ENCODE measurements at places on chromosomes 6 and 20. TPM values are rescaled to one million over a fixed set of nuclear protein-coding genes. Genes with fewer than 3 reads are reported as not detected.

EHMT2 gene
- polyA plus RNA-seq = 113 TPM

SUMO4 gene
- 2.1 TPM for polyA plus RNA-seq

DEFB132 gene
- polyA plus RNA-seq = not detected

SCAND1 gene
- 245 TPM for polyA plus RNA-seq

PPP1R16B gene
- 1.5 TPM for polyA plus RNA-seq

EFCAB8 gene
- not detected for polyA plus RNA-seq

JPH2 gene
- polyA plus RNA-seq = 0.43 TPM

BLTP3A gene
- polyA plus RNA-seq = 2.9 TPM

LRP11 gene
- 9.3 TPM for polyA plus RNA-seq

PGC gene
- polyA plus RNA-seq = not detected

MAP1LC3A gene
- 15.3 TPM for polyA plus RNA-seq

PKHD1 gene
- 0.02 TPM for polyA plus RNA-seq

PHF3 gene
- 28.6 TPM for polyA plus RNA-seq

IPCEF1 gene
- polyA plus RNA-seq = 0.15 TPM

SASH1 gene
- polyA plus RNA-seq = 8.2 TPM

NDRG3 gene
- 20.3 TPM for polyA plus RNA-seq

RPP21 gene
- 161 TPM for polyA plus RNA-seq

HLA-DOA gene
- 4.8 TPM for polyA plus RNA-seq

ZC2HC1B gene
- polyA plus RNA-seq = not detected

BRD2 gene
- polyA plus RNA-seq = 81.9 TPM

OPN5 gene
- not detected for polyA plus RNA-seq

OR12D3 gene
- polyA plus RNA-seq = not detected

ABHD16B gene
- polyA plus RNA-seq = not detected

ANKRD6 gene
- polyA plus RNA-seq = 2.1 TPM

CLPSL2 gene
- polyA plus RNA-seq = 3.6 TPM

TMEM63B gene
- polyA plus RNA-seq = 8.0 TPM

C20orf202 gene
- polyA plus RNA-seq = 0.17 TPM

ADTRP gene
- polyA plus RNA-seq = not detected

GGTLC1 gene
- polyA plus RNA-seq = not detected

SPATA25 gene
- polyA plus RNA-seq = 0.50 TPM

FAXC gene
- 15.2 TPM for polyA plus RNA-seq

PRPH2 gene
- polyA plus RNA-seq = 0.21 TPM

VSTM2L gene
- 0.54 TPM for polyA plus RNA-seq

ME1 gene
- polyA plus RNA-seq = 6.7 TPM

MPIG6B gene
- 0.12 TPM for polyA plus RNA-seq

UNC5CL gene
- polyA plus RNA-seq = 0.87 TPM

APMAP gene
- 31.7 TPM for polyA plus RNA-seq

ZBTB24 gene
- polyA plus RNA-seq = 7.2 TPM

TTLL9 gene
- not detected for polyA plus RNA-seq

OTOR gene
- not detected for polyA plus RNA-seq

BNIP5 gene
- not detected for polyA plus RNA-seq

SCRT2 gene
- polyA plus RNA-seq = not detected

SIRPD gene
- not detected for polyA plus RNA-seq

PRDM13 gene
- 0.08 TPM for polyA plus RNA-seq

SIRPG gene
- polyA plus RNA-seq = not detected

SLC2A10 gene
- 4.3 TPM for polyA plus RNA-seq

COL19A1 gene
- 0.03 TPM for polyA plus RNA-seq

SPATS1 gene
- not detected for polyA plus RNA-seq

TRDN gene
- 104 TPM for polyA plus RNA-seq

UBD gene
- polyA plus RNA-seq = not detected

POM121L2 gene
- not detected for polyA plus RNA-seq

NNAT gene
- polyA plus RNA-seq = 2.8 TPM

IL17A gene
- not detected for polyA plus RNA-seq
